AG09319 (cell line): ENCODE measurements at places on chromosomes 6 and 20.

DNA sequence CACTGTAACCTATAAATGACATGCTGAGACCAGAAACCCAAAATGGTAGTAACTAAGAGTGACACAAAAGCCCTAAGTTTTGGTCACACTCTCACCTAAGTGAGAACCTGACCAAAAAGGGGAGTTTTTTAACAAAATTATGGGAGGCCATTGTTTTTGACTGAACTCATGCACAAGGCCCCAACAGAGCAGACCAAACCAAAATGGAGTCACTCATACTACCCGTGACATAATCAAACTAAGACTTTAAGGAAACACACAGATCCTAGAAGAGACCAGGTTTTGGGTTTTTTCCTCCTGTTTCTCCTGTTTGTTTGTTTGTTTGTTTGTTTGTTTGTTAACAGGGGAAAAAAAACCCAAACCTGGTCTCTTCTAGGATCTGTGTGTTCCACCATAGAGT lies 49.2 kb upstream of the MRAP2 start:
- DNase-seq, result no peak

DNA sequence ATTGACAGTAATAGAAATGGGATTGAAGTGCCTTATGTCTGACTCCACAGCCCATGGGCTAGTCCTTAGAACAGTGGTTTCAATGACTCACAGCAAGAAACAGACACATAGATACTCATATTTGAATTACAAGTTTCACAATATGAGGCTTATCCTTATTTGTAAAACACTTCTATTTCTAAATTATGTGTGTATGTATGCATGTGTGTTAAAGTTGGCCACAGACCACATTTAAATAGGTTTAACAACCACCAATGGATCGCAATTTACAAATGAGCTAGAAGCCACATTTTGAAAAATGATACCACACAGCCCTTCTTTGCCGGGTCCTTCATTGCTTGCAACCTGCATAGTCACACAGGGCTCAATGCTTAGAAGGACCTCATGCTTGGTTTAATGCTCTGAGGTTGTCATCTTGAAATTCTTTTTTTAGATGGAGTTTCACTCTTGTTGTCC lies 157.8 kb upstream of the PREP start:
- no peak for DNase-seq

- DNase-seq, result no peak
Observed at GRCh38 chr20:35363190-35363589, 48.6 kb downstream of the UQCC1 start.

DNA sequence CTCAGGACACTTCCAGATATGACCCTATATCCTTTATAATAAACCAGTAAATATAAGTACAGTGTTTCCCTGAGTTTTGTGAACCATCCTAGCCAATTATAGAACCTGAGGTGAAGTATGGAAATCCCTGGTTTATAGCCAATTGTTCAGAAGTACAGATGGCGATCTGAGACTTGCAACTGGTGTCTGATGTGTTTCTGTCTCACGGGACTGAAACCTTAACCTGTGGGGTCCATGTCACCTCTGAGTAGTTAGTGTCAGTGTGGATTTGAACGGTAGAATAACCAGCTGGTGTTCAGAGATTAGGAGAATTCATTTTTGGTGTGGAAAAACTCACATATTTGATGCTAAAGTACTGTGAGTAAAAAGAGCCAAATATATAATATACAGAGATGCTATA lies 606.6 kb downstream of the MAFB start:
- no peak for DNase-seq

DNA sequence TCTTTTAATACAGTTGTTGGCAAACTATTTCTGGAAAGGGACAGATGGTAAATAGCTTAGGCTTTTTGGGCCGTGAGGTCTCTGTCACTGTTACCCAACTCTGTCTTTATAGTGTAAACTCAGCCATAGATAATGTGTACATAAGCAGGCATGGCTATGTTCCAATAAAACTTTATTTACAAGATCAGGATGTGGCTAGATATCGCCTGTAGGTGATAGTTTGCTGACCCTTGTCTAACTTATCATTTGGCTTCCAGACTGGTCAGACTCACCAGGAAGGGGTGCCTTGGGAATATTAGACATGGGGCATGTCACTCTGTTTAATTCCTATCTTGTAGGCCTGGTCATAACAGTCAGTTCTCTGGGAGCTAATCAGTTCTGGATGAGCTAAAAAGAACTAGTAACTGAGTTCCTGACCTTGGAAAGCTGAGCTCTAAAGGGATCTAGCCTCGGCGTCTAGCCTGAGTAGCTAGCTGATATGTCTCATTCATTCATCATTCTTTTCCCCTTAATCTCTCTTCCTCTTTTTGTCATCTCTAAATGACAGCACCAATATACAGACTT lies 163.6 kb downstream of the SLC16A10 start:
- DNase-seq, result no peak

- DNase-seq, result no peak
Observed at GRCh38 chr6:35736253-35736894, 458 bp upstream of the ARMC12 start.

DNA sequence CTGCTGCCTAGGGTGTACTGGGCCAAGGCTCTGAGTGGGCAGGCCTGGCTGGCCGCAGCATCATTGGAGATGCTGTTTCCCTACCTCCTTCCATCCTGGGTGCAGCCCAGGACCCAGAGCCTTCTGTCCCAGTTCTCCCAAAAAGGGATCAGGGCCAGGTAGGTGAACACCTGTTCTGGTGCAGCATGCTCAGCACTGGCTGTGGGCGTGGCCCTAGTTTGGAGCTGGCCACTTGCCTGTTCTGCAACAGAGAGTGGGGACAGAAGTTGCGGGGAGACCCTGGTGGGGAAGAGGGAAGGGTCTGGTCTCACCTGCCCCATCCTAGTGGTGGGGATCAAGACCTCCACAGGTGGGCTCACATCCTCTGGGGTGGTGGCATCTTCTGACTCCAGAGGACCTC lies 1.4 kb upstream of the ARMC12 start:
- no peak for DNase-seq

- DNase-seq, result no peak
Observed at GRCh38 chr6:41716516-41717391, 18.7 kb downstream of the TFEB start.

DNA sequence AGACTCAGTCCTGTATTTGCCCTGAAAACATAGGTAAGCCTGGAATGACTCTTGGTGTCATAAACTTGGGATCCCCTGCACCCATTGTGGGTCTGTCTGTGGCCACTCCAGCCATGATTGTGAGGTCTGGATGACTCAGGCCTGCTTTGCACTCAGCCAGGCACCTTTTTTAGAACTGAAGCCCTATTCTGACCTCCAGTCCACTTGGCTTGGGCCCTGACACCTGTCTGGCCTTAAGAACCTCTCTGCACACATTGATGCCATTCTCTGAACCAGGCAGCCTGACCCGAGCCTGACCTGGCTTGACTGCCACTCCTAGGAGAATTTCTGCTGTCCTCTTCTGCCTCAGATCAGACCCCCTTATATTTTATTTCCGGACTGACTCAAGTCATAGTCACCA lies 383.7 kb downstream of the MAFB start:
- no peak for DNase-seq

DNA sequence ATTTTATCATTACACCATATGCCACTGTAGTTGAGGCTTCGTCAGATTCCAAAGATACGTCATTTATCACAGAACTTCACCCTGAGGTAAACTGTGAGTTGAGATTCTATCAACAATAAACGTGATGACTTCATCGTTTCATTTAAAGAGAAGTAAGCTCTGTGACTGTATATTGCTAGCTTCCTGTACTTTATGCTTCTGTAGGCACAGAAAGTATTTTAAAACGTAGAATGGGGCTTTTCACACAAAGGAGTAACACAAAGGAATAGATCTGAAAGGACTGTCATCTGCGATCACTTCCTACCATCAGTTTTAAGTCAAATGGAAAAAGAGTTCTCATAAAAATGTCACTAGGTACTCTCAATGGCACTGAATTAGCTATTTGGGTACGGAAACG lies 234.4 kb upstream of the MCHR2 start:
- DNase-seq, result no peak

GRCh38 chr20:51382986-51383821 lies 159.3 kb downstream of the NFATC2 start:
- no peak for DNase-seq

DNA sequence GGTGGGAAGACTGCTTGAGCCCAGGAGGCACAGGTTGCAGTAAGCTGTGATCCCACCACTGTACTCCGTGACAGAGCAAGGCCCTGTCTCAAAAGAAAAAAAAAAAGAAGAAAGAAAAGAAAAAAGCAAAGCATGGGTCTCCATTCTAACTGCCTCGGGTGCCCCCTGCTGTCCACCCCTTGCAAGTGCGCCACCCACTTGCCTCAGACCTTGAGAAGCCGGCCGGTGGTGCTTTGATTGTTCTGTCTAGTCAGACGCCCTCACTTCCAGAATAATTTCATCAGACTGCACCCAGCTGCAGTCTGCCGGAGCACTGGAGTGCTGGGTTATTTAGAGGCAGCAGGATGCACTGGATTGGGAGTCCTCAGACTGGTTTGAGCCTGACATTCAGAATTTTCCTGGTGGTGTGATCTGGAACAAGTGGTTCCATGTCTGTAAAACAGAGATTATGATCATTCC lies 17.6 kb upstream of the TM9SF4 start:
- DNase-seq, result peak; percentile 42

GRCh38 chr6:145681965-145682364 lies 53.4 kb downstream of the EPM2A start:
- DNase-seq, result no peak

DNA sequence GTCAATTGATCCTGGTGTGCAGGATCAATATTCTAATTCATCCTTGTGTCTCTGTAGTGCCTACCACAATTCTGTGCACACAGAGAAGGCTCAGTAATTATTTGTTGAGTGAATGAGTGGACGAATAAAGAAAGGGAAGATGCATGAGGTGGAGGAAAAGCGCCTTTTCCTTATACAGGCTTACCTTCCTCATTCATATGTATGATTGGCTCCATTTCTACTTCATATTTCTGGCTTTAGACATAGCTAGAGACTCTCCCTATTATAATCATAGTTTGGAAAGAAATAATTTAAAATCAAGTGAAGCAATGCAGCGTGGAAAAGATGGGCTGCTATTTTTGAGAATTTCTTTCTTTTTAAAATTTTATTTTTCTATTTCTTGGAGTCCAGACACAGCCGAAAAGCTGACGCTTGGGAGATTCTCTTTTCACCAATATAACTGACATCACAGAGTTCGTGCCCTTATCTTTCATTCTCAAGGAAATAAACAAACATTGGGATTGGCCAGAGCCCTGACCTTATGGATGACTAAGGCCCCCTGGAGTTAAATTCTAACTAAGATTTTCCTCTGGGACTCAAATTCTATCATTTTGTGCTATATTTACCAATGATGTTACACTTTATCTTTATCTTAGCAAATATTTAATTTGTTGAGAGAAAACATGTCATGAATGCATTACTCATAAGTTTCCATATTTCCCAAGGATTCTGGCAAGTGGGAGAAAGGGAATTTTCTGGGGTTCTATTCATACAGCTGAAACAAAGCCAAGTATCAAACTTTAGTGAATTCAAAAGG lies 48.1 kb downstream of the PRL start:
- DNase-seq, result no peak

DNA sequence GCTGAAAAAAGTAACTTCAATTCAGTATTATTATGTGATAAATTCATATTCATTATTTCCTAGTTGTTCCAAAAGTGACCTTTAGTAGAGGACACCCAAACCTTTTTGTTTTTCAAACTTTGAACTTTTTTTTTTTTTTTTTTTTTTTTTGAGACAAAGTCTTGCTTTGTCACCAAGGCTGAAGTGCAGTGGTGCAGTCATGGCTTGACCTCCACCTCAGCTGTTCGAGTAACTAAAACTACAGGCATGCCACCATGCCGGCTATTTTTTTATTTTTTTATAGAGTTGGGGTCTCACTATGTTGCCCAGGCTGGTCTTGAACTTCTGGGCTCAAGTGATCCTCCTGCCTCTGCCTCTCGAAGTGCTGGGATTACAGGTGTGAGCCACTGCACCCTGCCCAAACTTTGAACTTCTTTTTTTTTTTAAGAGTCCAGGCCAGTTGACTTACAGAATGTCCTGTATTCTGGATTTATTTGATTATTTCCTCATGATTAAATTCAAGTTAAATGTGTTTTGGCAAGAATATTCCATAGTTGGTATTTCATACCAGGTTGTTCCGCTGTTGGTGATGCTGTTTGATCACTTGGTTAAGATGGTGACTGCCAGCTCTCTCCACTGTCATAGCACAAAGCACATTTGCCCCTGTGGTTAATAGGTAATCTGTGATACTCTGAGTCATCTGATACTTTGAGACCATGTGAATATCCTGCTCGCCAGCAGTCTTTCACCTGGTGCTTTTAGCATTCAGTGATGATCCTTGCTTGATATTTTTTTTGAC lies 48.0 kb downstream of the VAPB start:
- DNase-seq, result no peak

GRCh38 chr6:147201885-147202515 lies 2.2 kb upstream of the STXBP5 start:
- DNase-seq, result no peak

DNA sequence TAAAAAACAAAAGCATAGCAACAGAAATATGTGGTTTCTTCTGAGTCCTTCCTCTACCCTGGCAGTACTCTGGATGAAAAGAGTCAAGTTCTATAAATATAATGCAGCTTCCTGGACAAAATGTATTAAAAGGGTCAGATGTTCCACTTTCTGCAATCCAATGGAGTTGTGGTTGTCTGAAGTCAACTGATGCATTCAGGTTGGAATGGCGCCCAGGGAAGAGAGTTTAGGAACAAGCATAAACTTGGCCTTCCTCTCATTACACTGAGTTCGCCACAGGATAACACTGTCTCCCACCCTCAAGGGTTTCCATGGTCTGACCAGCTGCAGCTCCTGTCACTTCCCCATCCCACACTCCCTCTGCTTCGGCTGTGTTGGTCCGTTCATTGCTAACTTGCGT lies 66.4 kb downstream of the PLEKHG1 start:
- DNase-seq, result no peak

DNA sequence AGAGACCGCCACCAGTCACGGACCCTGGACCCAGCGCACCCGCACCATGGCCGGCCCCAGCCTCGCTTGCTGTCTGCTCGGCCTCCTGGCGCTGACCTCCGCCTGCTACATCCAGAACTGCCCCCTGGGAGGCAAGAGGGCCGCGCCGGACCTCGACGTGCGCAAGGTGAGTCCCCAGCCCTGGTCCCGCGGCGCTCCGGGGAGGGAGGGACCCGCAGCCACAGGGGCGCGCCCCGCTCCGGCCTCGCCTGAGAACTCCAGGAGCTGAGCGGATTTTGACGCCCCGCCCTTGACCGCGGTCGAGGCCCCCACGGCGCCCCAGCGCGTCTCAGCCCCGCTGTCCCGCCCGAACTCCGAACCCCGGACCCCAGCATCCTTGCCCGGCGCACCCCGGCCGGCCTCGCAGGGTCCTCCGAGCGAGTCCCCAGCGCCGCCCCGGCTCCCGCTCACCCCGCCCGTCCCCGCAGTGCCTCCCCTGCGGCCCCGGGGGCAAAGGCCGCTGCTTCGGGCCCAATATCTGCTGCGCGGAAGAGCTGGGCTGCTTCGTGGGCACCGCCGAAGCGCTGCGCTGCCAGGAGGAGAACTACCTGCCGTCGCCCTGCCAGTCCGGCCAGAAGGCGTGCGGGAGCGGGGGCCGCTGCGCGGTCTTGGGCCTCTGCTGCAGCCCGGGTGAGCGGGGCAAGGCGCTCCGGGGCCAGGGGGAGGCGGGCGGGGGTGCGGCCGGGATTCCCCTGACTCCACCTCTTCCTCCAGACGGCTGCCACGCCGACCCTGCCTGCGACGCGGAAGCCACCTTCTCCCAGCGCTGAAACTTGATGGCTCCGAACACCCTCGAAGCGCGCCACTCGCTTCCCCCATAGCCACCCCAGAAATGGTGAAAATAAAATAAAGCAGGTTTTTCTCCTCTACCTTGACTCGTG lies at the start of gene OXT:
TSS of gene OXT (plus strand) at position 11 of the 920 bp plus-strand sequence. CDS start at position 47, 36 bp downstream.
- DNase-seq, result no peak

GRCh38 chr6:24054388-24054787 lies 71.6 kb upstream of the NRSN1 start:
- no peak for DNase-seq

- no peak for DNase-seq
Observed at GRCh38 chr20:46951840-46952497, 57.3 kb downstream of the EYA2 start.
